ENCODE measurements at places on chromosomes 1 and 21.
A peak's percentile ranks its signal among the peaks of the same experiment; 100 is the strongest.

DNA sequence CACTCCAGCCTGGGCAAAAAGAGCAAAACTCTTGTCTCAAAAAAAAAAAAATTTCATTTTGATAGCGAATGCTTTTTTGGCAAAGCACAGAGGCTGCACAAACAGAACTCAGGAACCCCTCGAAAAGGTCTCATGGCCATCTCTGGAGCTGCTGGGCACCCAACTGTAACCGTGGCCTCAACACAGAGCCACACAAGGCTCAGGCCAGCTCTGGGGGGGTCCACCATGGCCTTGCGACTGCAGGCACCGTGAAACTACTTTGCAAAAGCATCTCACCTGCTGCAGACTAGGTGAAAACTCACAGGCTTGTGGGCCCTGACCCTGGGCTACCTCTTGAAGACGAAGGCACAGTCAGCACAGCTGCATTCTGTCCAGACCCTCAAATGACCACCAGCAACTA is 16.1 kb upstream of the TMEM240 start:
- no peak for DNase-seq

GRCh38 chr1:97190326-97190725 is 468.7 kb downstream of the PTBP2 start:
- DNase-seq = no peak

DNA sequence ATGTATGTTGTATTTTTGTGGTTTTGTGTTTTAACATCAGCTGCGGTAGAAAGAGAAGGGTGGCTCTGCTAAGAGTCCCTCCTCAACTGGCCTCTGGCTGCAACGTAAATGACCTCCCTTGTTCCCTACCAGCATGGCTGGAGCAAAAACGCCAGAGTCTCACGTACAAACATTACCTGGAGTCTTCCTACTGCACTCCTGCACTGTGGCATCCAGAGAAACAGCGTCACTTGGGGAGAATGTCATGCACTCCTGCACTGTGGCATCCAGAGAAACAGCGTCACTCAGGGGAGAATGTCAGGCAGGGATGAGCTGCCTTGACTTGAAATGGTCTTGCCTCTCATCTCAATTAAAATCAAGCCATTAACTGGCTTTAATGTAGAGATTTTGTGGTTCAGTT is 314.2 kb downstream of the KIF26B start:
- DNase-seq = no peak

DNA sequence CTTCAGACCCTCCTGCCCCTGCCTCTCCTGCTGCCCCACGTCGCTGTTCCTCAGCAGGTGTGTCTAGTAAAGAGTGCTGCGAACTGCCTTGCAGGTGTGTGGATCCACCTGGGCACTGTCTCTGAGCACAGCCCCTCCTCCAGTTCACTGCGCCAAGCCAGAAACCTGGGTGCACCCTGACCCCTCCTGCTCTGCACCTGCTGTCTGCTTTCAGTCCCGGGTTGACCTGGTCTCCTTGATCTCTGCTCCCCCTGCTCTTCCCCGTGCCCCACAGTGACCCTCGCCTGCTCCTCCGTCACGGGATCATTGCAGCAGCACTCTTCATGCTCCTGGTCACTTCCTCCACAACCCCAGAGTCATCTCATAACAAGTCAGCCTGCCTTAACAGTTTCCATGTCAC is 6.5 kb downstream of the A3GALT2 start:
- DNase-seq = no peak

DNA sequence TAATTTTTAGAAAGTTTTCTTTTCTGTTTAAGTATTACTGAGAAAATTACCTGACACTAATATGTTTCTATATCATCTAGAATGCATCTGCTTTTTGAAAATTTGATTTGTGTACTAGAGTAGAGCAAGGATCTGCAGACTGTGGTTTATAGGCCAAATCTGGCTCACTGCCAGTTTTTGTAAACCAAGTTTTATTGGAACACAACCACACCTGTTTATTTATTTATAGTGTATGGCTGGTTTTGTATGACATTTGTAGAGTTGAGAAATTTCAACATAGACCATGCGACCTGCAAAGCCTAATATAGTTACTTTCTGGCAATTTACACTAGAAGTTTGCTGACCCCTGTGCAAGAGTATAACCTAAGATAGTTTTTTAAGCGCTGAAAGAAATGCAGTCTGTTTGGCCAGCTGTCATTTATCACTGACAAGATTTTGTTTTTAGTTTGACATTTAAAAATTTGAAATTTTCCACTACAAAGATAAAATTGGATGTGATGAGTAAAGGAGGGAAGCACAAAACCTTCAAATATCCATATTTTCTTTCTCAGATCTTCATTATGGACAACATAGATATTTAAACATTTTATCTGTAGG is 36.1 kb upstream of the CACYBP start:
- no peak for DNase-seq

GRCh38 chr1:23506376-23507107 is 22.6 kb upstream of the ASAP3 start:
- no peak for DNase-seq

DNA sequence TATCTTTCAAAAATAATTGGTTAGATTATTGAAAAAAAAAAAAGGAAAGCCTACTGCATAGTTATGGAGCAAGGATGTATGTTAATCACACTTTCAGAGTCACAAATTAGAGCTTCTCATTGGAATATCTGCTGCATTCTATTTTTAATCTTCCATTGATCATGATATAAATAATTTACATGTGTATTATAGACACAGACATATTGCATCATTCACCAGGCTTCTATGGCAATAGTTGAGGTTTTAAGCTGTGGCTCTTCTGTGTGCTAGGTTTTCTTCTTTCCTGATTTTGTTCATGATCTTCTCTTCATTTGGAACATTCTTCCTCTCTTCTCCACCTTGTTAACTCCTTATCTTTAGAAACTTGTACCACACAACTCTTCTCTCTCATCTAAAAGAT is 123.2 kb upstream of the HMCN1 start:
- DNase-seq = no peak

- DNase-seq = no peak
Observed at GRCh38 chr1:107405236-107405635, 264.4 kb downstream of the NTNG1 start.

DNA sequence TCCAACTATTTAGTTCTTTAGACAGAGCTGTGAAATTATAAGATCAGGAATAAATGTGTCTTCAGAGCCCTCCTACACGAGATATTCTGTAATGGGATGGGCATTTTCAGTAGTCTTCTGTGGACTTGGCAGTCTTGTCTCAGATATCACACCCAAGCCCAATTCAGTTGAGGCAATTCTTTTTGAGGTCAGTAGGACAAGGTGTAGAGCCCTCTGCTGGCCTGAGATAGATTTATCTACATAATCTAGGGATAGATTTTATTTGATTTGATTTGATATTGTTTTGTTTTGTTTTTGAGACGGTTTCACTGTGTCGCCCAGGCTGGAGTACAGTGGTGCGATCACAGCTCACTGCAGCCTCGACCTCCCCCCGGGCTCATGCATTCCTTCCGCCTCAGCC is 77.5 kb downstream of the FMN2 start:
- no peak for DNase-seq

DNA sequence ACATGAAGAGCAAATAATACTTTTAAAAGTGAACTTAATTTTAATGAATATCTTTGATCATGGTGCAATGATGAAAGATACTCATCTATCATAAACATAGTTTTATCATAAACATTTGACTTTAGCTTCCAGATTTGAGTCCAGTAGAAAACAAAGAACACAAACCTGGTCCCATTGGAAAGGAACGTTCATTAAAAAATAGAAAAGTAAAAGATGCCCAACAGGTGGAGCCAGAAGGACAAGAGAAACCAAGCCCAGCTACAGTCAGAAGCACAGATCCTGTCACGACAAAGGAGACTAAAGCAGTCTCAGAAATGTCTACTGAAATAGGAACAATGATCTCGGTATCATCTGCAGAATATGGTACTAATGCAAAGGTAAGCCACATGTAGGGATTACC is 55.6 kb upstream of the MYOCOS start:
- no peak for DNase-seq

DNA sequence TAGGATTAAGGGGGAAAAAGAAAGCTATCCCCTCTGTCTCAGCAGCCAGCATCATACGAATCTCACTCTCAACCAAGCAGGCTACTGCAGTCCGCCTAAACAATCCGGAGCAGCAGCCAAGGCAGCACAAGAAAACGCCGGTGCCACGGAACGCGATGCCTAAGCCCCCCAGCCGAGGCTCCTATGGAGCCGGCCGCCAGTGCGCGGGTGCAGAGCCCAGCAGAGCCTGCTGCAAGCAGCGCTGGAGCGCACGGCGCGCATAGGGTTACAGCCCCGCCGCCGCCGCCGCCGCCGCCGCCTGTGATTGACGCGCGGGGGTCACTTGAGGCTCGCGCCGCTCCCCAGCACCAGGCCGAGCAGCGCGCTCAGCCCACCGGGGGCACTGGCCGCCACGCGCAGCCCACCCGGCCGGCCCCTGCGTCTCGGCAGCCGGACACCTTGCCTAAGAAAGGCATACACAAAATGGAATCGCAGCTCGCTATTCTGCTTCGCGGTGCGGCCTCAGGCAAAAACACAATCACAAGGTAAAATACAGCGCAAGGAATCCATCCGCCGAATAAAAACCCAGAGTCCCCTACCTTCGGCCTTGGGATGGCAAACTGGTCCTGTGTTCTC is 780 bp downstream of the HIVEP3 start:
- no peak for DNase-seq

- DNase-seq = no peak
Observed at GRCh38 chr1:220378571-220379302, 106.5 kb upstream of the RAB3GAP2 start.

DNA sequence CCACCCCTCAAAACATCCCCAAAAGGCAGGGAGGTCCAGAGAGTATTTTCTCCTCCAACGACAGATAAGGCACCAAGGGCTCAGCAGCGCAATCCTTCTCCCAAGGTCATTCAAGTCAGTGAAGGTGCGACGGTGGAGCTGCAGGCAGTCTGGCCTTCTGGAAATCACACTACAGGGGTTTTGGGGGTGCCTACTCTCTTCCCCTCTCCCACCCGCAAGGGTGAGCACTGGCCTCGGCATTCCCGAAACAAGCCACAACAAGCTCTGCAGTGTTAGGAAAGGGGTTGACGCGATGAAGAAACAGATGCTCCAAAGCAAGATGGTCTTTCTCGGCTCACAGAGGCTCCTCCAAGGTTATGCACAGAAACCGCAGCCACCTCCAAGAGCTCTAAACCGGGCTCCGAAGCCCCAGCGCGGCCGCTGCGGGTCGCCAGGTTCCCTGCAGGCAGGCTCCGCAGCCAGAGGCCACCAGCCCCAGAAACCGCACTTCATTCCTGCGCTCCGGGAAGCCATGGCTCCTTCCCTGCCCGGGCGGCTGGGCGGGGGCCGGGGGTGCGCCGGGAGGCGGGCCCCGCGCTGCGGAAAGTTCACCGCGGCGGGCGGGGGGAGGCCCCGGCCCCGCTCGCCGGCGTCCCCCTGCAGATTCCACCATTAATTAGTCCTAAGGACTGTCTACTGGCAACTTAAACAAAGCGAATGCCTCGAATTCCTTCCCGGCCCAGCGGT is 1.1 kb downstream of the LUZP1 start:
- DNase-seq = peak; percentile 59

DNA sequence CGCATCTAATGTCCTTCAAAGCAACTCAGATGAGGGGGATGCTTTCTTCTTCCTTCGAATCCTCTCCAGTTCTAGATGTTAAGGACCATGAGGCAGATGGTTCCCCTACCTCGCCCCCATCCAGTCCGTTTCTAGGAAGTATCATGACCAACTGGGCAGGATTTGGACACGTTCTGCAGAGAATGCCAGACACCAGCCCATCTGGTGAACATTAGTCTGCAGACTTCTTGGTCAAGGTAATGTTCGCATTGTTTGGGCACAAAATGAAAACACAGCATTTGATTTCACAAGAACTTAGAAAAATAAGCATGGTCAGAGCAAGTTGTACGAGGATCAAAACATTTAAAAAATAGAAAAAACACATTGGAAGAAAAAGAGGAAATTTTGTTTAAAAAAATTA is 25.4 kb upstream of the ADARB1 start:
- no peak for DNase-seq

DNA sequence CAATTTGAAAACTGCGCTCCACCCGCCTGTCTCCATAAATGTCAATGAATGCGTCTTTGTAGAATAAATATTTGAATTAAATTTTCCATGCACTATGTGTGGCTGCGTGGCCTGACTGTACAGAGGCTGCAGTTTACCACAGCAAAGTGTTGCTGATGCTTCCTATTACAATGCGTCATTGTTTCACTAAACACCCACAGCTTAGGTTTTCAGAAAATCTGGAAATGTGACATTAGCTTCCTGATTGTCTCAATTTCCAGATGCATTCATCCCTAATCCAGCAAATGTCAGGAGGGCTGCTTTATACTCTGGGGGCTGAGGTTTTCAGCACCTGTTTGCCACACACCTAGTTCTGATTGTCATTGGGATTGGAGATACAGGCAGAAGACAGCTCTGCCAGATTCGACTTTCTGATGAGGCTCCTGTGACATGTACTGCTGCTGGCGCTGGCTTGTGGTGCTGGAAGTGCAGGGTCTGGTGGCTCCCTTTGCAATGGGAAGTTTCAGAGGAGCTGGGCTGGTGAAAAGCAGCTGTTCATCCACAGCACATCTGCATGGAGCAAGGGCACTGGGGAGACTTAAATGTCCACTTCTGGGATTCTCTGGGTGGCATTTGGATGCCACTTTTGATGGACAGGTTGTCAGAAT is 40.0 kb downstream of the URB2 start:
- DNase-seq = no peak

DNA sequence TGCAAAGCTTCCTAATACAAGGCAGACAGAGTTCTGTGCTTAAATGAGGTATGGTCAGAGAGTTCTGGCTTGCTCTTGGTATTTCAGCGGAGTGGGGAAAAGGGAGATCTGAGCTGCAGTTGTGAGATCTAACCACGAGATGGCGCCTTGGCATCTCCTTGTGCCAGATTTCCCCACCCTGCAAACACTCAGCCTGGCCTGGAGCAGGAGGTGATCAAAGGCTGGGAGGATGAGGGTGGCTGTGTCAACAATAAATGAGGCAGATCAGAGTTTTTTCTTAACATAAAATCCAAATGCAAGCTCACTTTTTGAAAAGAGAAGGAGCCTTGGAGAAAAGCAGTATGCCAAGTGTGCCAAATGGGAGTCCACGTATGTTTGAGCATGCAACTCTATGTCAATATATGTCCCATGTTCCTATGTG is 4.1 kb upstream of the TFAP2E start:
- DNase-seq = peak; percentile 65

DNA sequence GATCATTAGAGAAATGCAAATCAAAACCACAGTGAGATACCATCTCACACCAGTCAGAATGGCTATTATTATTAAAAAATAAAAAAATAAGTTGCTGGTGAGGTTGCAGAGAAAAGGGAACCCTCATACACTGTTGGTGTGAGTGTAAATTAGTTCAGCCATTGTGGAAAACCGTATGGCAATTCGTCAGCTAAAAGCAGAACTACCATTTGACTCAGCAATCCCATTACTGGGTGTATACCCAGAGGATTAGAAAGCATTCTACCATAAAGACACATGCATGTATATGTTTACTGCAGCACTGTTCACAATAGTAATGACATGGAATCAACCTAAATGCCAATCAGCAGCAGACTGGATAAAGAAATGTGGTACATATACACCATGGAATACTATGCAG is 42.2 kb downstream of the GIPC2 start:
- no peak for DNase-seq

GRCh38 chr1:108120163-108120562 is 80.0 kb downstream of the SLC25A24 start:
- DNase-seq = no peak

Measured in HL-60 (cell line).